ENCODE measurements at places on chromosomes 6 and 20. TPM values are rescaled to one million over a fixed set of nuclear protein-coding genes. Genes with fewer than 3 reads are reported as not detected.

- H3K27ac ChIP-seq: no peak overlapping the region
- peak; percentile 12 for DNase-seq
- no peaks in the 10 kb centered on the region for H3K4me1 ChIP-seq
- H3K36me3 ChIP-seq: no peaks in the 10 kb centered on the region
- no peak overlapping the region for H3K4me3 ChIP-seq
- H3K27me3 ChIP-seq: no peaks in the 10 kb centered on the region
Measured at GRCh38 chr6:43982084-43982625, 145.1 kb downstream of the MRPL14 start.

DNA sequence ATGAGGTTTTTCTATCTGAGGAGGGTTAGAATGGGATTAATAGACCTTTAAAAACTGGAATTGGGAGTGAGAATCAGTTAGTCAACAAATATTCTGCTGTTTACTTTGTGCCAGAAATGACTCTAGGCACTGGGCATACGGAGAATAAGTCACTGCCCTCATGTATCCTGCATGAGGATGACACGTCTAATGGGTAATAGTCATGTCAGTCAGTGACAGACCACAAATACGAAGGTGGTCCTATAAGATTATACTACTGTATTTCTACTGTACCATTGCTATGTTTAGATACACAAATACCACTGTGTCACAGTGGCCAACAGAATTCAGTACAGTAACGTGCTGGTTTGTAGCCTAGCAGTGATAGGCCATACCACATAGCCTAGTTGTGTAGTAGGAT lies 30.7 kb downstream of the ZFAND3 start:
- no peaks in the 10 kb centered on the region for H3K4me1 ChIP-seq
- H3K27me3 ChIP-seq: no peaks in the 10 kb centered on the region
- no peak for DNase-seq
- no peaks in the 10 kb centered on the region for H3K36me3 ChIP-seq
- H3K27ac ChIP-seq: no peak overlapping the region

DNA sequence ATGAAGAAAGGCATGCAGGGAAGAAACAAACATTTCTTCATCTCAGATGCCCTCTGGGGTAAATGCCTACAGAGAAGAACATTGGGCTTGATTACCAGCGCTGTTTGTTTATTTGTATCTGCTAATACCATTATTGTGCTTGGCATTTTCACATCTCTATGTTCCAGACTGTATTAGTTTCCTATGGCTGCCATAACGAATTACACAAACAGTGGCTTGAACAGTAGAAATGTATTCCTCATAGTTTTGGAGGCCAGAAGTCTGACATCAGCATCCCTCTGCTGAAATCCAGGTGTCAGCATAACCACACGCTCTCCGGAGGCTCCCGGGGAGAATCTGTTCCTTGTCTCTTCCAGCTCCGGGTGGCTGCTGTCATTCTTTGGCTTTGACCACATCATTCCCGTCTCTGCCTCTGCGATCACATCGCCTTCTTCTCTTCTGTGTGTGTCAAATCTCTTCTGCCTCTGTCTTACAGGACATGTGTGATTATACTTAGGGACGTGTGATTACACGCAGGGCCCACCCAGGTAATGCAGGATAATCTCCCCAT lies 241.6 kb upstream of the SUPT3H start:
- no peak overlapping the region for H3K4me3 ChIP-seq
- no peaks in the 10 kb centered on the region for H3K36me3 ChIP-seq
- no peaks in the 10 kb centered on the region for H3K27me3 ChIP-seq
- H3K27ac ChIP-seq: no peak overlapping the region

DNA sequence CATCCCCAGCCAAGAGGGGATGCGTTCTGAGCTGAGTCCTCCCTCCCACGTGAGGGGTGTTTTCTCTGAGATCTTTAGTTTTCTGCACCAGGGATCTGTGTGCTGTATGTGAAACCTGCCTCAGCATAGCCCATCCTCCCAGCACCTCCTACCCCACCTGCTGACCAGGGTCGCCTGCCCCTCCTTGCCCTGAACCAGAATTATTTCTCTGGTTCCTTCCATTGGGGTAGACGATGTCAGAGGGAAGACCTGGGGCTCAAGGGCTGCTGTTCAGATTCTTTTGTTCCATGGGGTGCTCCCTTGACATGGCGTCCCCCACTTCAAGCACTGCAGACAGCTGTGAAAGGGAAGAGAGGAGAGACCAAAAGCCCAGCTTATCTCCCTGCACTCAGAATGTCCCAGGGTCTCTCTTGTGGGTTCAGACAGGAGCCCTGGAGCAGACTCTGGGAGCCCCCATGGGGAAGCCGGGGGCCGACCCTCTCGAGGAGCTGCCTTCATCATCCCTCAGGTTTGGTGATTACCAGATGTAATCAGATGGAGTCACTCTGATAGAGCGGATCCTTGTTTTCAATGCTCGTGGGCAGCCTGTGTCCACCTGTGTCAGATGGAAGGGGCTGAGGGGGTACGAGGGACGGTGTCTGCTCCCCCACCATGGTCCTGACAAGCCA lies 74.3 kb downstream of the ERMARD start:
- H3K36me3 ChIP-seq: peaks cover 4% of the 10 kb centered on the region
- H3K27ac ChIP-seq: no peak overlapping the region
- DNase-seq: no peak
- peaks cover 5% of the 10 kb centered on the region for H3K4me1 ChIP-seq

DNA sequence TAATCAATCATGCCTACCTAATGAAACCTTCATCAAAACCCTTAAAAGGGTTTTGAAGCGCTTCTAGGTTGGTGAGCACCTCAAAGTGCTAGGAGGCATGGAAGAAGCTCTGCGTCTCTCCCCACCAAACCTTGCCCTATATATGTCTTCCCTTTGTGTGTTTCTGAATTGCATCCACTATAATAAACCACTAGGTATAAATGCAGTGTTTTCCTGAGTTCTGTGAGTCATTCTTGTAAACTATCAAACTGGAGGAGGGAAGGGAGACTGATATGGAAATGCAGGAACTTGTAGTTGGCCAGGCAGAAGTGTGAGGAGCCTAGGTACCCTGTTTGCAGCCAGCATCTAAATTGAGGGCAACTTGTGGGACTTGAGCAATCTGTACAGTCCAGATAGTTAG lies 698.8 kb downstream of the DOK5 start:
- no peak for DNase-seq
- H3K27me3 ChIP-seq: no peaks in the 10 kb centered on the region
- no peaks in the 10 kb centered on the region for H3K36me3 ChIP-seq
- H3K4me1 ChIP-seq: no peaks in the 10 kb centered on the region
- no peak overlapping the region for H3K4me3 ChIP-seq

DNA sequence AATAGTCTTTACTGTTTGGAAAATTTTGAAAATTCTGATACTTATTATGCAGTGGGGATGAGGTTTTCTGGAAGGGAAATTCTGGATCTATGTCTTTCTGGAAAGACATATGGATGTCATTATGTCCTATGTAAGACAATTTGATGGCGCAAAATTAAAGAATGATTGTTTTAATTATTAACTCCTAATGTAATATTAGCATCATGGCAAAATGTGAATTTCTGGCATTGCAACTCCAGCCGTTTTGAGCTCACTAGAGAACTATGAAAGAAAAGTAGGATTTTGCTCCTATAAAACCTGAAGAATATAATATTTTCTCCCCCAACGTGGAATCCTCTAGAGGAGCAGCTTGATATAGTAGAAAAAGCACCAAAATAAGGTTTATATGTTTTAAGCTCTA lies 243.2 kb downstream of the RFPL4B start:
- no peak overlapping the region for H3K27ac ChIP-seq
- no peaks in the 10 kb centered on the region for H3K36me3 ChIP-seq
- no peak for DNase-seq

- no peak overlapping the region for H3K4me3 ChIP-seq
- no peak for DNase-seq
- H3K36me3 ChIP-seq: no peaks in the 10 kb centered on the region
Measured at GRCh38 chr6:3784423-3784822, 32.9 kb upstream of the PXDC1 start.

DNA sequence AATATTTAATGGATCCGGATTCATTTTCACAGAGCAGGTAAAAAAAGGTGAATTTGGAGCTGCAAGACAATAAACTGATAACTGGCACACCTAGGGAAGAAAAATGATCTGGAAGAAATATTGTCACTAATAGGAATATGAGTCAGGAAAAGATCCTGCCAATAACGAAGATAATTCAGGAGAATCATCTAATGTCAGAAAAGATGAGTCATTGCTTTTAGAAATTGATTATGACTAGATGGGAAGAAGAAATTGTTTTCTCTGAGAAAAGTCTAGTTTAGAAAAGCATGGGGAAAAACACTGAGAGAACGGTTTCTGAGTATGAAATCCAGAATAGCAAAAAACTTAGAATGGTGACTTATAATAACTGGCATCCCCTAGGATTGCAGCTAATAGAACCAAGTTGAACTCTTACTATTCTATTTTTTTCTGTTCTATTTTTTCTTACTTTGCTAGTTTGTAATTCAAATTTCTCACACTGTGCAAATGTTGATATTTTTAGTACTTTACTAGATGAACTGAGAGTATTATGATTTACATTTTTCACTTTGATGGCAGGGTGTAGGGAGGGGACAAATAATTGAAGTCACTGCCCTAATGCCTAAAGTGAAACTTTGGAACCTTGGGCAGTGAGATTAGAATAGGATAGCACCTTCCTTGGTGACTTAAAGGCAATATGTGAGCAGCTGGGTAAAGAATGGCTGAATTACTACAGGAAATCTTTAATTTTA lies 38.2 kb upstream of the SUPT3H start:
- no peaks in the 10 kb centered on the region for H3K4me1 ChIP-seq
- no peak overlapping the region for H3K4me3 ChIP-seq
- no peaks in the 10 kb centered on the region for H3K36me3 ChIP-seq
- no peak for DNase-seq
- H3K27ac ChIP-seq: no peak overlapping the region

DNA sequence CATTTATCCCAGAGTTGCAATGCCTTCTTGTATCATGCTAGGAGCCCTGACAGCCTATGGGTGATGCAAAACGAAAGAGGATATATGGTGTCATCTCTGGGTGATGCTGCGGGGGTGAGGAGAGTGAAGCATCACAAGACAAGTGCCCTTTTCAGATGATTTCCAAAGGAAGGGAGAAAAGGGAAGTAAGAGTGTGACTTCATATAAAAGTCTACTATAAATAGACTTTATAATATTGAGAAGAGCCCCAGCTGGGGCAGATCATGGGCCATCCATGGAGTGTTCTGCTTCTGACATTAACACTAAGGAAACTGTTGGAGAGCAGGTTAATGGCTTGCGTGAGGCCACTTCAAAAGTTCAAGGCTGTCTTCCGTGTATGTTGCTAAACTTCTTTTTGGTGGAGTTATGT lies 4.4 kb downstream of the CD83 start:
- H3K4me1 ChIP-seq: peaks cover 4% of the 10 kb centered on the region

GRCh38 chr20:53981130-53981529 lies 89.3 kb downstream of the BCAS1 start:
- H3K27me3 ChIP-seq: no peaks in the 10 kb centered on the region
- H3K4me1 ChIP-seq: no peaks in the 10 kb centered on the region
- no peaks in the 10 kb centered on the region for H3K36me3 ChIP-seq
- H3K4me3 ChIP-seq: no peak overlapping the region
- DNase-seq: no peak
- H3K27ac ChIP-seq: no peak overlapping the region

- no peak for DNase-seq
- no peaks in the 10 kb centered on the region for H3K4me1 ChIP-seq
- H3K4me3 ChIP-seq: no peak overlapping the region
Measured at GRCh38 chr6:64703922-64704321, 1003.1 kb downstream of the EYS start.

DNA sequence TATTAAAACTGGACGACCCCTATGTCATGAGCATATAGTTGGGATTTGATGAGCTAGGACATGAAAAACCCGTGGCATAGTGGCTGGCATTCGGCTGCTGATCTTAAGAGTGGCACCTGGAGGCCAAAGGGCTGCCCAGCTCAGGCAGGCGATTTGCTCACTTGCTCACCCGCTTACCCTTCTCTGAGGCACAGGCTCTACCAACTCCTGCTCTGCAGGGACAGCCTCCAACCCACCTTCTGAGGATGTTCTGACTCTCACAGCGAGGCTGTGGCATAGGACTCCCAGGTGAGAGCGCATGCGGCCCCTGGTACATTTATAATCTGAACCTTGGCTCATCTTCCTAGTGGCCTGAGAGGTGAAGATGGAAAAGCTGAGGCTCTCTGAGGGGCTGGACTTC lies 995 bp downstream of the RSPO4 start:
- H3K27me3 ChIP-seq: peaks cover 2% of the 10 kb centered on the region
- peak; percentile 17 for DNase-seq
- peak overlapping the region; percentile 77 for H3K4me3 ChIP-seq
- H3K27ac ChIP-seq: no peak overlapping the region
- no peaks in the 10 kb centered on the region for H3K4me1 ChIP-seq
- H3K36me3 ChIP-seq: no peaks in the 10 kb centered on the region

DNA sequence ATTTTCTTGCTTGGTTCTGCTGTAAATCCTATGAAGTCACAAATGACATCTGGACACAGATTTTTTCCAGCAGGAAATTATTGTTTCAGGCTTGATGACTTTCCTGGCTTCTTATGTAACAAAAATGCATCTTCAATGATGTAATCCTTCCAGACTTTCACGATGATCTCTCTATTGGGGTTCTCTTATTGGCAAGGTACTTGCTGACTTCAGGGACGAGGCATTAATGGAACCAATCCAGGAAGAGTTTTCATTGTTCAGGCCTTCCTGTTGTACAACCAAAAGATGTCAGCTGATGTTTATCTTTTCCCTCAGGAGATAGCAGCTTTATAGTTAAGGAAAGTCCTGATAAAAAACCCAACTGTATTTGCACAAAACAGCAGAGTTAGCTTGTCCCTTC lies 118.5 kb upstream of the MMS22L start:
- no peak overlapping the region for H3K27ac ChIP-seq
- no peaks in the 10 kb centered on the region for H3K27me3 ChIP-seq
- DNase-seq: no peak
- H3K4me1 ChIP-seq: no peaks in the 10 kb centered on the region
- no peaks in the 10 kb centered on the region for H3K36me3 ChIP-seq
- H3K4me3 ChIP-seq: no peak overlapping the region

DNA sequence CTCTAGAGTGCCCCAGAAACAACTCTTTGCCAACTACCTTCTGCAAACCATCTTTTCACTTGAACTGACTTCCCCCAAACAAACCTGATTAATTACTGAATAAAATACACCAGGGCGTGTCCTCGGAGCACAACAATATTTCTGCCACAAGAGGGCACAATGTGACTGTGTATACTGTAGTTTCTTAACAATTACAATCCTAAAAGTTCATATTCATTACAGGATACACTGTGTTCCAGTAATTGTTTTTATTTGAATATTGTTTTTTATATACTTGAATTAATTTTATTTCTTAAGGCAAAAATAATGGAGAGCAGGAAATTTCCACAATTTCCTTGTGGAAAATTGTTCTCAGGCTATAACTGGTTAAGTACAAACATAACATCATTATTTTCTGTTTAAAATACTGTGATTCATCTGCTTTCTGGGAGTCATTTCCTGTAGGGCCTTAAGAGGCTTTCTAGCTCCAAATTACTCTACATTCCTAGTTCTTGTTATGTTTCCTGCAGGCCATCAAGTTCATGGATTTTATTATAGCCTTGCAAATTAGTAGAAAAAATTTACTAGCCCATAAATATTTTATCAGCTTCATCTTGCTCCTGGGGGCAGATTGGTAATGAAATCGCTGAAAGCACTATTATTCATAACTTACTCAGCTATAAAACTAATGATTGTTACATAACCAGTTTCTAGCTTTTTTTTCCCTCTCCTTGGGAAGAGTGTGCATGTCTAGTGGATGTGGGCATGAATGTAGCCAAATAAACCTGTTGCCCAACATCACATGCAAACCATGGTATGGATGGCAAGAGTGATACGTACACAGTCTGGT lies 51.9 kb upstream of the SLC22A16 start:
- no peaks in the 10 kb centered on the region for H3K27me3 ChIP-seq
- DNase-seq: no peak
- peaks cover 7% of the 10 kb centered on the region for H3K36me3 ChIP-seq
- H3K27ac ChIP-seq: no peak overlapping the region

Gene CGA
- not detected for total RNA-seq

Gene RPP40
- 17.8 TPM for total RNA-seq

Gene PTK6
- 0.46 TPM for total RNA-seq

Gene SLC12A5
- total RNA-seq: 8.7 TPM

Gene SLC24A3
- total RNA-seq: 0.83 TPM
